ENCODE measurements at places on chromosomes 12 and 14.

GRCh38 chr12:89760783-89761182 is 52.1 kb upstream of the ATP2B1 start:
- peak; percentile 61 for DNase-seq

GRCh38 chr14:21168055-21168454 is 12.2 kb upstream of the OR5AU1 start:
- DNase-seq, result no peak

DNA sequence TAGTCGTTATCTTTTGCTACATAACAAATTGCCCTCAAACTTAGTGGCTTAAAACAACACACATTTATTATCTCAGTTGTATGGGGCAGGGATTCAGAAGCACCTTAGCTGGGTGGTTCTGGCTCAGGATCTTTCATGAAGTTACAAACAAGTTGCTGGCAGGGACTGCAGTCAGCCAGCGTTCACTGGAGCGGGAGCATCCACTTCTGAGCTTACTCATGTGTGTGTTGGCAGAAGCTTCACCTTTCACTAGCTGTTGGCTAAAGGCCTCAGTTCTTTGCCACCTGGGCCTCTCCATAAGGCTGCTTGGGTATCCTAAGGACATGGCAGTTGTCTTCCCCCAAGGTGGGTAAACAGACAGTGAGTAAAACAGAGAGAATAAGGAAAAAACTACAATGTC is 365.7 kb downstream of the RPS29 start:
- DNase-seq, result no peak

- DNase-seq, result no peak
Measured at GRCh38 chr12:108484431-108484830, 30.6 kb upstream of the FICD start.

DNA sequence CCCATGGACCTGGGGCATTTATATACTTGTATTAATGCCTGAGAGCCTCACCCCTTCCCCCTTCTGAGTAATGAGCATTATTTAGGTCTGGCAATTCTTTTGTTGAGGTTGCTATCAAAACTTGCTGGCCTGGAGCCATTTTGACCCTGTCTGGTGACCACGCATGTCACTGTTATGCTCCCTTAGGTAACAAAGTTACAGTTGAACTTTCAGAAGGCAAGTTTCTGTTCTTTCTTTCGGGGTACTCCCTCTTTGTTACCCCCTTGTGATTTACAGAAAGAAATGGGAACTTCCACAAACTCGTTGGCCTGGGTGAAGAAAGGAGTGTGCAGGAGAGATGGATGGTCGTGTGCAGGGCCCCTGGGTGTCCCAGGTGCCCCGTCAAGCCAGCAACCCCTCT is 305.4 kb downstream of the DPF3 start:
- no peak for DNase-seq

DNA sequence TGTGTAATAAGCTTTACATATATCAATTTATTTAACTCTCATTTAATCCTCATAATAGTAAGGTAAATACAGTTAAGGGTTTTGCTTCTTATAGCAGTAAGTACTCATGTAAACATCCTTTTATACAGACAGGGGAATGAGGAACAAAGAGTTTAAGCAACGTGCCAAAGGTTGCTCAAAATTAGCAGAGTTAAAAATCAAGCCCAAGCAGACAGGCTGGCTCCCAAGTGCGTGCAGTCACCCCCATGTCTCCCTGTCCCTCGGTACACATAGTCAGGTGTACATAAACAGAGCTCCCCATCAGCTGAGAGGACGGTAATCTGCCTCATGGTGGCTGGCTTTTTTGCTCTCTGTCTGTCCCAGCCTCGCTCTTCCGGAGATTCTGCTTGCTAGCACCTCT is 126.4 kb downstream of the DERA start:
- DNase-seq, result no peak

DNA sequence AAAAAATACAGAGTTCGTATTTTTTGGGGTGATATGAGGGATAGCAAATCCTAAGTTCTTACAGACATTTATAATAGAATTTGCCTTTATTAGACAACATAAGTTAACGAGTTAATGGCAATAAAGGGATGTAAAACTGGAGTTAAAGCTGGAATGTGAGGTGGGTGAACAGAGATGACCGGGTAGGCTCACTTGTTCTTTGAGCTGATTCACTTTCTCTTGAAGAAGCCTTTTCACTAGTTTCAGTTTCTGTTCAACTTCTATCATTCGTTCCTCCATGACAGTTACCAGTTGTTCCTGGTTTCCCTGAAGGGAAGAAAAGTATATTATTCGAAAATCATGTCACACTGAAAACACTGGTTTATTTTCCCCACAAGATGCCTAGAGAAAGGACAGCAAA is 57.7 kb upstream of the SAV1 start:
- DNase-seq, result peak; percentile 2

GRCh38 chr12:110721570-110721969 is 21.1 kb downstream of the PPP1CC start:
- DNase-seq, result no peak

- no peak for DNase-seq
Measured at GRCh38 chr14:86787717-86788116, 1205.3 kb downstream of the GALC start.
